ENCODE measurements at places on chromosomes 4 and X. TPM values are rescaled to one million over a fixed set of nuclear protein-coding genes. Genes with fewer than 3 reads are reported as not detected.
A peak's percentile ranks its signal among the peaks of the same experiment; 100 is the strongest.

DNA sequence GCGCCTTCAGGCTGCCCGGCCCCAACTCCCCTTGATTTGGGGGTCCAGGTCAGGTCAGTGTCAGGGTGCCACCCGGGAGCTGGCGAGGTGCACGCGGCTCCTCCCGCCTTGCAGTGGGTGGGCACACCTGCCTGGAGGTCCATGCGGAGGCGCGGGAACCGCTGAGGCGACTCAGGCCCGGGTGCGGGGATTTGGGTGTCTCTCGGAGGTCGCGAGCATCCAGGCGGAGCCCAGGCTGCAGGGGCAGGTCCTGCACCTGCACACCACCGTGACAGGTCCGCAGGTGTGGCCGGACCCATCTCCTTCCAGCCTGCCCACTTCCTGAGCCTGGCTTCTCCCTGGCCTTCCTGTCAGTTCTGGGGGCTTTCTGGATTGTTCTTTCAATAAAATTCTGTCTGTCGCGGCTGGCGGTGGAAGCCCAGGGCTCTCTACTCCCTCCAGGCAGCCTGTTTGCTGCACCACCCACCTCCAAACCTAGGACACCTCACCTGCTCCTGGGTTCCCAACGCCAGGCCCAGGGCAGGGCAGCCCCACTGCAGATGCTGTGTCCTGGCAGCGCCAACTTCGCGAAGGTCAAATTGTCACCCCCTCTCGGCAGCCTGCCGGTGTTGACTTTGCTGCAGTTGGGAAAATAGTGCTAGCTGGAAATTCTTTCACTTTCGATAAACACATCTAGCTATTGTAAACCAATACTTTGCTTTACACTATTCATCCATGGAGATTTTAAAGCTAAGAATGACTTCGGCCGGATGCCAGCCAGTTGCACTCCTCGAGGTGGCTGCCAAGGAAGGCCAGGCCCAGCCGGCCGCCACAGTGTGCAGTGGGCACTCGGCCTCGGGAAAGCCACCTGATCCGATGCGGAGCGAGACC lies 35.9 kb downstream of the FGFRL1 start:
- H3K4me3 ChIP-seq, result no peak overlapping the region
- no peaks in the 10 kb centered on the region for H3K36me3 ChIP-seq
- no peaks in the 10 kb centered on the region for H3K27me3 ChIP-seq
- no peak overlapping the region for H3K27ac ChIP-seq
- DNase-seq, result no peak

GRCh38 chr4:144423930-144424329 lies 222.0 kb upstream of the HHIP start:
- H3K27me3 ChIP-seq, result no peaks in the 10 kb centered on the region
- no peak overlapping the region for H3K27ac ChIP-seq
- no peaks in the 10 kb centered on the region for H3K36me3 ChIP-seq
- H3K4me1 ChIP-seq, result no peaks in the 10 kb centered on the region
- DNase-seq, result no peak

DNA sequence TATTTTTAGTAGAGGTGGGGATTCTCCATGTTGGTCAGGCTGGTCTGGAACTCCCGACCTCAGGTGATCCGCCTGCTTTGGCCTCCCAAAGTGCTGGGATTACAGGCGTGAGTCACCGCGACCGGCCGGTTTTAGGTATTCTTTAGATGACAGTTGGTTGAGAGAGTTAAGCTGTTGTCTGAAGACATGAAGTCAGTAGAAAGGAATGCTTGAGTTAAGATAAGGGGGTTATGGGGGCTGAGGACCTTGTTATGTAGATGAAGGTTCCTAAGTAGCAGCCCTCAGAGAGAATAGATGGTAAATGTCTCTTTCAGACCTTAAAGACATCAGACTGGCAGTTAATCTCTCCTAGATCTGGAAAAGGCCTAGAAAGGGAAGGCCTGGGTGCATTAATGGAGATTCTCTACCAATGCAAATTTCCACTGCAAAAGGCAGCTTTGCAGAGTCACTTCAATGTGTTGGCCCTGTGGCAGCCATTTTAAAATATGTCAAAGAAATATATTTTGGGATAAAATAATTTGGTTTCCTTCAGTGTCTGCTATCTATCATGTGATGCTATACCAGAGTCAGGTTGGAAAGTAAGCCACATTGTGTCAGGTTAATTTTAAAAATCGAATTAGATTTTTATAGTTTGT lies 6.4 kb upstream of the ZNF674 start:
- peaks cover under 1% of the 10 kb centered on the region for H3K4me1 ChIP-seq
- no peak overlapping the region for H3K27ac ChIP-seq
- no peaks in the 10 kb centered on the region for H3K27me3 ChIP-seq
- H3K4me3 ChIP-seq, result no peak overlapping the region
- no peak for DNase-seq

DNA sequence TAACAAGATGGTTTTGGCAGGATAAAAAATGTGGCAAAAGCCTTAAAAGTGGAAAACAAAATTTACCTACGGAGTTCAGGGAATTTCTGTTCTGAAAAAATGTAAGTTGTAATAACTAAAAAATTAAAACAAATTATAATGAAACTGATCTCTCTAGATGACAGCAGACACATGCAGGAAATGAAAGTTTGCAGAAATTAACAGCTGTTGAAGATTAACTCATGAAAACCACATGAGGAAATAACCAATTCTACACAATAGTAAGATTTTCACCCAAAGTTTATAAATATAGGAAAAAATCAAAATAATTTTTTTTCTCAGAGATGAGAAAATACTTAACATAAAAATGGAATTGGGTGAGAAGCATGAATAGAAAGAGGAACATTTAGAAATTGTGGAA lies 47.5 kb upstream of the UGT2B15 start:
- no peaks in the 10 kb centered on the region for H3K36me3 ChIP-seq
- no peak overlapping the region for H3K27ac ChIP-seq
- no peak overlapping the region for H3K4me3 ChIP-seq

- H3K4me1 ChIP-seq, result no peaks in the 10 kb centered on the region
- H3K4me3 ChIP-seq, result peak overlapping the region; percentile 93
Observed at GRCh38 chrX:54808109-54808604, 612 bp downstream of the MAGED2 start.

MAMLD1 gene
- 1.1 TPM for total RNA-seq

GRCh38 chrX:101171883-101172400 lies 47.6 kb upstream of the DRP2 start:
- no peak for DNase-seq
- H3K27me3 ChIP-seq, result no peaks in the 10 kb centered on the region
- no peaks in the 10 kb centered on the region for H3K4me1 ChIP-seq
- no peak overlapping the region for H3K27ac ChIP-seq

DNA sequence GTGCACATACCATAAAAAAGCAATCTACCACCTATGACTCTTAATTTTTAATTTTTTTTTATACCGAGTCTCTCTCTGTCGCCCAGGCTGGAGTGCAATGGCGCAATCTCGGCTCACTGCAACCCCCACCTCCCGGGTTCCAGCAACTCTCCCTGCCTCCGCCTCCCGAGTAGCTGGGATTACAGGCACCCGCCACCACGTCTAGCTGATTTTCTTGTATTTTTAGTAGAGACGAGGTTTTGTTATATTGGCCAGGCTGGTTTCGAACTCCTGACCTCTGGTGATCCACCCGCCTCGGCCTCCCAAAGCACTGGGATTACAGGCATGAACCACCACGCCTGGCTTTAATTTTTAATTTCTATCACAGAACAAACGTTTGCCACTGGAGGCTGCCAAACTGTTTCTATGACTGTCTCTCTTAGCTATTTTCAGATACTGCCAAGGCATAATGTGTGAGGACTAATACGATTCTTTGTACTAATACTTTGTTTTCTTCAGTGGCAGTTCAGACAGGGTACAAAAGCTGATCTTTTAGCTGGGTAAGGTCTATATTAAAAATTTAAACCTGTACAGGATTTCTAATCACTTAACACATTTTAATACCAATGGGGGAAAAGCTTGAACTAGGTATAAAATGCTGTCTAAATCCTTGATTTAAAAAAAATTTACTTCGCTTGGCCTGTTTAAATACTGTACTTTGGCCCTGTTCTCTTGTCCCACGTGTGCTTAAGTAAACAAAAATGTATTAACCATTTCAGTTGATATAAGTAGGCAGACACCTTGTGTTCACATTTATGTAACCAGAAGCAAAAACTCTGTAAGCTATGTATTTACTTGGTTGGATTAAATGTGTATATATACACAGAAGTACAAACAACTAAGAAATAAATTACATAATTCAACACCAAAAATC lies 2.3 kb downstream of the PGRMC2 start:
- no peaks in the 10 kb centered on the region for H3K27me3 ChIP-seq
- no peak overlapping the region for H3K27ac ChIP-seq
- no peak overlapping the region for H3K4me3 ChIP-seq
- no peaks in the 10 kb centered on the region for H3K36me3 ChIP-seq
- no peak for DNase-seq

GRCh38 chr4:5683566-5683965 lies 24.8 kb downstream of the EVC2 start:
- H3K4me3 ChIP-seq, result no peak overlapping the region
- DNase-seq, result no peak
- H3K4me1 ChIP-seq, result no peaks in the 10 kb centered on the region
- H3K27ac ChIP-seq, result no peak overlapping the region

- H3K27ac ChIP-seq, result no peak overlapping the region
- no peak for DNase-seq
- no peaks in the 10 kb centered on the region for H3K36me3 ChIP-seq
Observed at GRCh38 chr4:179989975-179990374, 2253.2 kb upstream of the TENM3 start.

GAGE12F gene
- not detected for total RNA-seq

Data from naive thymus-derived CD4-positive, alpha-beta T cell (primary cell).